COR-L47 (cell line): ENCODE measurements at places on chromosomes 13 and 19.

GRCh38 chr19:56085571-56086275 lies 35.4 kb downstream of the ZNF787 start:
- DNase-seq, result no peak

DNA sequence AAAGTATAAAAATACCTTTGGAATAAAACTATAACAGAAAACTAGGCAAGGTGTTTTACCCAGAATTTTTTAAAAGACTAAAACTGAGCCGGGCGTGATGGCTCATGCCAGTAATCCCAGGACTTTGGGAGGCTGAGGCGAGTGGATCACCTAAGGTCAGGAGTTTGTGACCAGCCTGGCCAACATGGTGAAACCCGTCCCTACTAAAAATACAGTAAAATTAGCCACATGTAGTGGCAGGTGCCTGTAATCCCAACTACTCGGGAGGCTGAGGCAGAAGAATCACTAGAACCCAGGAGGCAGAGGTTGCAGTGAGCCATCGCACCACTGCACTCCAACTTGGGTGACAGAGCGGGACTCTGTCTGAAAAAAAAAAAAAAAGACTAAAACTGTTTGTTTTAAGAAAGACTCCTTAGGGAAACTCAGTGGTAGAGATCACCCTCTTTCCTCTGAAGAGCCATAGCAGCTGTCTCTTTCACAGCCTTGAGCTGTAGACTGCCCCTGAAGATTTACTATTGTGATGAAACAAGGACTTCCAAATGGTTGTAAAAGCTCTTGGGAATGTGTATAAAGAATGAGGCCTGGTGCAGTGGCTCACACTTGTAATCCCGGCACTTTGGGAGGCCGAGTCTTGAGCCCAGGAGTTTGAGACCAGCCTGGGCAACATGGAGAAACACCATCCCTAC lies 14.7 kb upstream of the KCTD4 start:
- DNase-seq, result no peak

GRCh38 chr19:7533925-7534480 lies 1.5 kb upstream of the PNPLA6 start:
- DNase-seq, result peak; percentile 82

- no peak for DNase-seq
Measured at GRCh38 chr19:53866865-53867224, 838 bp upstream of the MYADM start.

GRCh38 chr19:18908917-18909619 lies 10.1 kb downstream of the COPE start:
- DNase-seq, result no peak
